ENCODE measurements at places on chromosomes 2 and 18.

GRCh38 chr18:55607773-55608172 lies 19.8 kb upstream of the TCF4 start:
- DNase-seq = no peak

DNA sequence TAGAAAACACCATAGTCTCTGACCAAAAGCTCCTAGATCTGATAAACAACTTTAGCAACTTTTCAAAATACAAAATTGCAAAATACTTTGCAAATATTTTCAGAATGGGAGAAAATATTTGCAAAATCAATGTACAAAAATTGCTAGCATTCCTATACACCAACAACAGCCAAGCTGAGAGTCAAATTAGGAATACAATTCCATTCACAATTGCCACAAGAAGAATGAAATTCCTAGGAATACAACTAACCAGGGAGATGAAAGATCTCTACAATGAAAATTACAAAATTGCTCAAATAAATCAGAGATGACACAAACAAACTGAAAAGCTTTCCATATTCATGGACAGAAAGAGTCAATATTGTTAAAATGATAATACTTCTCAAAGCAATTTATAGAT lies 327.0 kb upstream of the ZC3H15 start:
- DNase-seq = no peak

- DNase-seq = no peak
Measured at GRCh38 chr2:28652217-28652616, 99.4 kb upstream of the PPP1CB start.

GRCh38 chr2:221134718-221135117 lies 437.4 kb downstream of the EPHA4 start:
- no peak for DNase-seq

DNA sequence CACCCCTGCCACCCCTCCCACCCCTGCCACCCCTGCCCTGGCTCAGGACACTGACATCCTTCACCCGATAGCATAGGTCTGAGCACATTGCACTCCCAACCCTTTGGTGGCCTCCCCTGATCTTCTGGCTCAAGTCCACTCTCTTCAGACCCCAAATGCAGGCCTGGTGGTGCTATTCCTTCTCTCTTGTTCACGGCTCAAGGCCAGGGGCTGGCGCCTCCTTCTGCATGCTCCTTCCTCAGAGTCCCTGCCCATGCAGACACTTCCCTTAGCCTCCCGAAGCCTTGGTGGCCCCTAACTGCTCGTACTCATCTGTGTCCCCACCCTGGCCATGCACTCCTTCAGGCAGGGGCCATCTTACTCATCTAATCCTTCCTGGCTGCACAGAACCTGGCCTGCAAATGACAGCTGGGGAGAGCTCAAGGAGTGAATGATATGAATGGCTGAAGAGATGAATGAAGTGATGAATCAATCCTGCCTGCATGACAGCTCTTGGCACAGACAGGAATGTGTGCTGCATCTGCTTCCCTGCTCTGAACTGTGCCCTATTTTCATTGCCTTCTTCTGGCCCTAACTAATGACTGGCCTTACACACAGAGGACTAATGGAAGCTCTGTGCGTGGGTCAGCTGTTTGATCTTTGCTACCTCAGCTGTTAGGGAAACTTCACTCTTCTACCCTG lies 290.8 kb downstream of the DYSF start:
- no peak for DNase-seq

GRCh38 chr2:237281836-237282306 lies 132.1 kb downstream of the COL6A3 start:
- no peak for DNase-seq

- no peak for DNase-seq
Measured at GRCh38 chr18:3083766-3084165, 70.8 kb upstream of the LPIN2 start.

DNA sequence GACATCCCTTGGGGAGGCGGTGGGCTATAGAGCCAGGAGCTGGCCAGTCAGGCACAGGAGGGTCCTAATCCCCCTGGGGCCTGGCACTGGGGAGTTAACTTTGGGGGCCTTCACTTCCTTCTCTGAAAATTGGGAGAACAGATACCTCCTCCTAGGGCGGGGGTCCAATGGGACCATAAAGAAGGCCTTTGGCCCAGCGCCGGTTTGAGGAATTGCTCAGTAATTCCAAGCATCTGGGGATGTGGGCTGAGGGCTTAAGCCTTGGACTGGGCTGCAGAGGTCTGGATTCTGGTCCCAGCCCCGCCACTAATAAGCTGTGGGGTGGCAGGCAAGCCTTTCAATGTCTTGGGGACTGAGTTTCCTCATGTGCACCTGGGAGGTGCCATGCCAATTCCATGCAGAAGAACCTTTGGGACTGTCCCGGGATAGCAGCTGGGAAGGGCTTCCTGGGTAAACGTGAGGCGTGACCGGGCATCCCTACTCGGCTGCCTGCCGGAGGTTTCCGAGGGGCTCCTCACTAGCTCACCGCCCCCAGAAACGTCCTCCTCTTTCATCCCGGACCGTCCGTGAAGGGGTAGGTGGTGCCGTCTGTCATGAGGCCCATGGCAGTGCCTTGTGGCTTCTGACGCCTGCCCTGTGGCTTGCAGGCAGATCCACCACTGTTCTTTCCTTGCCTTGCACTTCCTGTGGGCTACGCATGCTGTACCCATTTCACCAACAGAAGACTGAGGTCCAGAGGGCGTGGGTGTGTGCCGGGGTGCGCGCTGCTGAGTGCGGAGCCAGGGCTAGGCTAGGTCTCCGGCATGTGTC lies 67.4 kb upstream of the HPCAL1 start:
- DNase-seq = no peak

GRCh38 chr18:75218065-75218923 lies 7.7 kb downstream of the TSHZ1 start:
- DNase-seq = no peak

DNA sequence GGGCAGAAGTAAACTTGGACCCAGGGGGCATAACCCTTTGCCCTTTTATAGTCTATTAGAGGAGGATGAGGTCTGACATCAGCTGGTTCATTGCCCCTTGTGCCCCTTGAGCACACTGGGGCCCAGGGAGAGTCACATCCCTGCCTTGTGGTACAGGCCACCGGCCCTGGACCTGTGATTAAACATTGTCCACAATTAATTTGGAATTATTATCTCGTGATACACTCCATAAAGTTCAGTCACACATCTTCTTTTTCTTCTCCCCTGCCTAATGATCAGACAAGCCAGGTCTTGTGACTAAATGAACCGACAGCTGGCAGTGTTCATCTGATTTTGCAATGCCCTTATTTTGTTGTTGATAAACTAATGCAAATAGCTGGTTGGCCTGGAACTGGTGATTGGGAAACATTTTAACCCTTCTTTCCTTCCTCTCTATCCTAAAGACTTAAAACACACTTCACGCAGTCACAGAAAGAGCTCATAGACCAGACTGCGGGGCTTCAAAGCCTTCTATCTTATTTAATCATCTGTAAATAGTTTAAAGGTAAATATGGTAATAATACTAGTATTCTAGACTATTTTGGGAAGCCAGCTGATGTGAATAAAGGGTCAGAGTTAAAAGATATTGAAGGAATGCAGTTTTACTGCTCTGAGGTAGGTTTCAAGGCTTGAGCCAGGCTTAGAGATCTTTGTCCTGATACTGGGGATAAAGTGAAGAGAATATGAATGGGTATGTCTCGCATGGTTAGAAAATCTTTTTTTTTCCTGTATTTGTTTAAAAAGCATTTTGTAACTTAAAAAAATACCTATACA lies 13.4 kb downstream of the IL1R1 start:
- DNase-seq = no peak

DNA sequence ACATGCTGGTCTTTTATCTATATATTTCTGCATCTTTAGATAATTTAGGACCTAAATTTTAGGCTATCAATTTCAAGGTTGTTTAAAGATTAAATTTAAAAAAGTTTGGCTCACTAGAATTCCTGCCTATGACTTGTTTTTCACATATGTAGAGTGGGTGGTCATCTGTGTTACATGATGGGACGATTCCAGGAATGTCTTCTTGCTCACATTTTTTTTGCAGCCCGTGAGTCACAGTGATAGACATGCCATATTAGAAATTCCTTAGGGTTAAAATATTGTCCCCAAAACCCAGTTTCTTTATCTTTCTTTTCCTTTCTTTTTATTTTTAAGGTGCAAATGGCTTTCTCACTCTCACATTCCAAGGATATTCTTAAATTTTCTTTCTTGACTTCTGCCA lies 652.0 kb downstream of the PLCL1 start:
- DNase-seq = no peak

DNA sequence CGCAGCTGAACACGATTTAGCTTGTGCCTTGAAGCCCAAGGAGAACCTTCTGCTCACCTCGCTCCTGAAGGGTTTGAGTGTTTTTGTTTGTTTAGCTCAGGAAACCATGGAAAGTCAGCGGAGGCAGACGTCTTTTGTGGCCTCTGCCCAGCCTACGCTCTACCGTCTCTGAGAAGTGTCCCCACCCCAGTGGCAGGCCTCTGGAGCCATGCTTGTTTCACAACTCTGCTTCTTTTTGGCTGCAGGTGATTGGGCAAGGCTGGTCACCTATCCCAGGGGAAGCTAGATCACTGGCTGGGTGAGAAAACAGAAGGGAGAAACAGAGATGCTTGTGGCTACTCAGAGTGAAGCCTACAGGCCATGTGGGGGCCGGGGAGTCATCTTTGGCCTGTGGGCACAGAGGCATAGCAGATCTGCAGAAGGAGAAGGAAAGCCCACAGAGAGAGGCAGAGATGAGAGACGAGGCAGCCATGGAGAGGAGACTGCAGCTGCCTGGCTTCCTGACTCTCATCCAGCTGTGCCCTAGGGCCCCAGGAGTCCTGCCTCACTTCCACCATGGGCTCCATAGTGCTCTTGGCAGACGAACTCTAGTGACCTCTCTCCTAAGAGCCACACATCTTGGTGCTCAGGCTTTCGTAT lies 50.1 kb downstream of the CIB4 start:
- no peak for DNase-seq

DNA sequence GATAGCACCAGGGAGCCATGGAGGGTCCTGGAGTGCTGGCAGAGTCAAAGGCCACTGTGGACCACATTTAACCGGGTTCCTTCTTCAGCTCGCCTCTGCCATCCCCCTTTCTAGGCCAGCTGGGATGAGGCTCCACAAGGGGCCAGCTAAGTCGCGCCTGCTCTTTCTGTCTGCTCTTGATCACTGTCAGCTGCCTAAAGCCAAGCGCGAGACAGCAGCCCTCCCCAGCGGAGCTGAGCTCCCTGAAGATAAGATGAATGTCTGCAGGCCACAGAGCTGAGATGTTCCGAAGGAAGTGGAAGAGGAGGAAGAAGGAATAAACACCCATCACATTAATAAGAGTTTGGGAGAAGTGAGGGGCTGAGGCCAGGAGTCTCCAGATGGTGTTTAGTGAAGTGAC lies 99.6 kb downstream of the CELF4 start:
- DNase-seq = no peak

DNA sequence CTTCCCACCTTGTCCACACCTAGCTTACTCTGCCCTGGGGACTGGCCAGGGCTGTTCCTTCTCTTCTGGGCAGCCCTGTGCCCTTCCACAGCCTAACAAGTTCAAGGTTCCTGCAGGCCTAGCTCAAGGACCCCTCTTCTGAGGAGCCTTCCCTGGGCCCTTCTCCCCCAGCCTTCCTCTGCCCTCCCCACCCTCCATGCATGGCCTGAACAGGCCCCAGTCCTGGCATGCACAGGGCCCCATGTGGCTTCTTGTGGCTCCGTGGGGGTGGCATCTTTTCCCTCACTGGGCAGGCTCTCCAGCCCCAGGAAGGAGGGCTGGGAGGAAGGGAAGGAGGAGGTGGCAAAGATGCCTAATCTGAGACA lies 162.9 kb downstream of the CELF4 start:
- DNase-seq = no peak

GRCh38 chr2:43569921-43570320 lies 25.9 kb downstream of the THADA start:
- DNase-seq = no peak

DNA sequence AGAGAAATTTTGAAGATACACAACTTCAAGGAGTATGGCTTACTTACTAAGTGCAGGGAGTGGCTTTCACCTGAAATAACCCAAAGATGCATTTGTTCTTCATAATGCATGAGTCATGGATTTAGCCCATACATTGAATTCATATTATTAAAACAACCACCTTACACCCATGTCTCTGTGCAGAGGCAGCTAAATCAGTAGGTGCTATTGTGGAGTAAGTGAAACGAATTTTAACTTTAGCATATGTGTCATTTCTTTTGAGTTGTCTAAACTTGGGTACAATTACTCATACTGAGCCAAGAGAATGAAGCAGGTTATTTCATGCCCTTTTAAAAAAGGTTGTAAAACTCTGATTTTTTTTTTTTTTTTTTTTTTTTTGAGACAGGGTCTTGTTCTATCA lies 11.0 kb upstream of the ANKRD29 start:
- no peak for DNase-seq

DNA sequence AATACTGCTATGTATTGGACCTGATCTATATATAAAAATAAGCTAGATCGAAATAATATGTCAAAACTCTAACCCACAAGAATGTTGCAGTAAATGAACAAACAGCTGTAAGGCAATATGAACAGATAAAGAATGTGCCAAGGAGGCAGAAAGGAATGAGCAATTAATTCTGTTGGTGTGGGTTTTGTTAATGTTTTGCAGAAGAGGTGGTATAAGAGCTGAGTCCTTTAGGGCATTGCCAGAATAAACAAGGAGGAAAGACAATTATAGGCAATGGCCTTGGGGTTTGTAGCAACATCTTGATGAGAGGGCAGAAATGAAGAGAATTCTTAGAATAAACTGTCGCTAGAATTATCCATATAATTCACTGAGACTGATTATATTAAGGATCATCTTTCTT lies 240.9 kb upstream of the GULP1 start:
- no peak for DNase-seq

GRCh38 chr2:232888099-232888836 lies 18.2 kb downstream of the SNORC start:
- DNase-seq = no peak

DNA sequence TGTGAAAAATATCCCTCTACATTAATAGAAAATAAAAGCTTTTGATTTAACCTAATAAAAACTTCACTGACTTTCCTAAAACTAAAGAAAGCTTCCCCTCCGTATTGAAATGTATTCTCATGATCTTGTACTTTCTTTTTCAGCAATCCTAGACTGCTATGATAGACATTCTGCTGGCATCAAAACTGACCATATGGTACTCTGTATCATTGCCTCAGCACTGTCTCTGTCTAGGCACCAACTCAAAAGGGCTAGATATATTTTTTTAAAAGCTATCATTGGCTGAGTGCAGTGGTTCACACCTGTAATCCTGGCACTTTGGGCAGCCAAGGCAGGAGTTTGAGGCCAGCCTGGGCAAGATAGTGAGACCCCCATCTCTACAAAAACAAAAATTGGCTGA lies 32.9 kb downstream of the CDKL4 start:
- DNase-seq = no peak

DNA sequence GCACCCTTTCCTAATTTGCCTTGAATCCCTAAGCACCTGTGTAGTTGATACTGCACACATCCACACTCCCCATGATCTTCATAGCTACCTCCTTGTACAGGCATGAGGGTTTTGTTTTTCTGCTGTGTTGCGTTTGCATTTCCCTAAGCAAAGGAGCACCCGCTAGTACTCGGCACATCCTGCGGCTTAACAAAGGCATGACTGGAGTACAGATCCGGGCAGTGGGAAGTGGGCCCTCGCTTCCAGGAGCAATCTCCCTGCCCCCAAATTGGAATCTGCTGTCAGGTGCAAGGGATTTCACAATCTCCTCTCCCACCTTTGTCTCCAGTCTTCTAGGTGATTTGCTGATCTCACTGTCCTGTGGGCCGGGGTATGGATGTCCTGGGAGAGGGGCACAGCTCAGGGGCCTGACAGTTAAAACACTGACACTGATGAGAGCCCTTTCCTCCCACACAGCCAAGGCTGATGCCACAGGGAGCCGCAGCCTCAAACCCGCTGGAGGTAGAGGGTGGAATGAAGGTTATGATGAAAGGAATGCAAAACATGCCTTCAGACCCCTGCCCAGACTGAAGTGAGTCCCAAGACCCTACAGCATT lies 98.7 kb upstream of the THOC1 start:
- DNase-seq = no peak

- DNase-seq = no peak
Measured at GRCh38 chr2:64923385-64923710, 65.9 kb upstream of the SLC1A4 start.

Measured in non-pigmented ciliary epithelial cell (primary cell).